Hypothalamus (tissue), 51 donors: ENCODE measurements at places on chromosomes 5 and 9.

DNA sequence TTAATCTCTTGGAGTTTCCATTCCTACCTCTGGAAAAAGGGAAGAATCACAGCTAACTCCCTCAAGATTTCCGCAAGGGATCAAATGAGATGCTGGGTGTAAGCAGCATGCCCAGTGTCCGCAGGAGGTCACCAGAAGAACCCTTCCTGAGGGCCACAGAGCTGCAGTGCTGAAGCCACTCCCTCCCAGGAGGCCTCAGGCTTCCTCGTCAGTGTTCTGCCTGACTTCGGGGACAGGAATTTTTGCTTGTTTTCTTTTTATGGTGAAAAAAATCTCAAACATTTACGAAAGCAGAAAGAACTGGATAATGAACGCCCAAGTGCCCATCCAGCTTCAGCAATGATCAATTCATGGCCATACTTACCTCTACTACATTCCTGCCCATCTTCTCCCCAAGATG lies 183.0 kb downstream of the CDK5RAP2 start:
- DNase-seq, result no peak

- no peak for DNase-seq
Measured at GRCh38 chr9:78839252-78839651, 542.3 kb downstream of the PSAT1 start.

GRCh38 chr5:125266106-125266505 lies 519.7 kb upstream of the ZNF608 start:
- no peak for DNase-seq

GRCh38 chr5:113480243-113480642 lies 8.0 kb downstream of the MCC start:
- no peak for DNase-seq

DNA sequence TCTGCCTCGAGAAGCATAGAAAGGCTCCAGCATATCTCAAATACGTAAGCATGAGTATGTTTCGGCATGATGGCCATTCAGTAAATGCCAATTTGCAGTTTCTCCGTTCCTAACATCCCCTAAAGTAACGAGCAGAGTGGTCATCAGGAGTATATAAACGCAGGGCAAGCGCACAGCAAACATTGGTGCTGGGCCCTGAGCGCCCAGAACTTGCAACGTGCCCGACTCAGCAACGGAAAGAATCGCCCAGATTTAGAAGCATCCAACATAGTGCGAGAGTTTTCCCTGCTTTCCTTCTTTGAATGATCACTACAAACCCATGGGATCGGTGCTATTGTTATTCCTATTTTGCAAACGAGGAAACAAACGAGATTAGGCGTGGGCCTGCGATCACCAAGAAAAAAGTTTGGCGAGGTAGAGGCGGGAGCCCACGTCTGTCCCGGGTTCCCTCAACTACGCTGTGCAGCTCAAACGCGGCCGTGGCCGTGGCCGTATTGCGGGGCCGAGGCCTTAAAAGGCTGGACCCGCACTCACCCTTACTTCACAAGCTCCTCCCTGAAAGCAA lies 505 bp downstream of the RPS14 start:
- DNase-seq, result no peak

GRCh38 chr5:171420431-171421241 lies 1.2 kb downstream of the FGF18 start:
- DNase-seq, result peak; percentile 57

GRCh38 chr5:56986626-56986947 lies 34.7 kb upstream of the MIER3 start:
- no peak for DNase-seq

- DNase-seq, result no peak
Measured at GRCh38 chr9:7879551-7880245, 80.1 kb upstream of the DMAC1 start.

DNA sequence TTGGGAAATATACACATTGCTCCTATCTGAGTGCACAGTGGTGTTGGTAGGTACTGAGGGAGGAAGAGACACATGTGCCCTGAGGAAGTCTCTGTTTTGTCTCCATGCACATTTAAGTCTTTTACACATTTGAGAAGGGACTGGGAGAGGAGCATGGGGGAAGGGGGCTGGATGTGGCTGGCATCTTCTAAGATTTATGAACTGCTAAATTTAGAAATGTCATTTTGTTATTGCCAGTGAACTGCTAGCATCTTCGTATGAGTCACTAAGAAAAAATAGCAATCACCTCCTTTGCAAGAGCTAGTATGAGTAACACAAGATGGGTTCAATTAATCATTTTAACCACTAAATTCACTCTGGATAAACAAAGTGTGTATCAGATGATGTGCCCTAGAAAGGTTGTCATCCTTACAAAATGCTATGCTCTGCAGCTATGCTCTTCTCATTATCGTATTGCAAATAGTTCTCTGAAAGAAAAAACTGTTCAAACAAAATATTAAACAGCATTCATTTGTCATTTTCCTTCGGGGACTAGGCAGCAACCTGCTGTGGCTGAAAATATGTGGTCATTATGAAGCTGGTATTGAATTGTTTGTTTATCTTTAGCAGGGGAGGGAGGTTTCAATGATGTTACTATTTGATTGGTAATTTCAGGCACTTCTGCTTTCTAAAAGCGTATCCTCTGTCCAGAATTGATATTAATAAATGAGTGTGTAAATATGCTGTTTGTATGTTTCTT lies 236.5 kb downstream of the DMRTA1 start:
- no peak for DNase-seq

DNA sequence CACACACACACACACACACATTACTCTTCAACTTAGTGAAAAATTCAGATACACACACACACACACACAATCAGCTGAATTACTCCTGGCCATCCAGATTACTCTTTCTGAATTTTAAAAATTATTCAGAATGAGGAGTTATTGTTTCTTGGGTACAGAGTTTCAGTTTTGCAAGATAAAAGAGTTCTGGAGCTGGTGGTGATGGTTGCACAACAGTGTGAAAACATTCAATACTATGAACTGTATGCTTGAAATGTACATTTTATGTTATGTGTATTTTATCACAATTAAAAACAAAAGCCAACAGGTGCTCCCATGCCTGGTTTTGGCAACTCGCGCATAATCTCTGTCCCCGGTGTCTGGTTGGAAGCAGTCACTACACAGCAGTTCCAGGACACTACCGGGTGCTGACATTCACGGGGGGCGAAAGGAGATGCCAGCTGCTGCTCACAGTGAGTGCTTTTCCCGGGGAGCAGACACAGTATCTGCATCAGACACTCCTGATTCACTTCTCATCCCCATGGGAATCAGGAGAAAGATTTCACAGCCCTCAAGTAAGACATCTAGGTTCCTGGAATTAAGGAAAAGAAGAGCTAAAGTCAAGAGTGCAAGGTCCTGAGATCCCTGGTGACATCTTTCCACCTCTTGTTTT lies 55.7 kb downstream of the LHFPL2 start:
- no peak for DNase-seq

DNA sequence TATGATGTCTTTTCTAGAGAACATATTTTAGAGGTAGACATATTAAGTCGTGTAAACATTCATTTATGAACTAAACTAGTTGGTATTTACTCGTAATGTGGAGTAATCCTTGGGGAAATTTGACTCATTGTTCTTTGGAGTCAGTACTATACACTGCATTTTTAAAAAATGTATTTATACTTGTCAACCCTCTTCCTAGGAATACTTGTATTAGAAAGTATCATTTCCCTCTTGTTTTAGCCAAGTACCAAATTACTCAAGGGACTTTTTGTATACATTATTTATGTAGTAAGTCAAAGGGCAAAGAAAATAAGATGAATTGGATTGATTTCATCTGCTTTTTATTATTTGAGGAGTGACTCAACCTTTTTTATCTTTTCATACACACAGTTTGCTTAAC lies 248.1 kb upstream of the IZUMO3 start:
- DNase-seq, result no peak

GRCh38 chr9:128145951-128146351 lies 3.3 kb upstream of the LCN2 start:
- no peak for DNase-seq

GRCh38 chr5:33903118-33903517 lies 11.3 kb upstream of the ADAMTS12 start:
- no peak for DNase-seq

GRCh38 chr5:168885324-168886120 lies 306.4 kb upstream of the PANK3 start:
- no peak for DNase-seq

DNA sequence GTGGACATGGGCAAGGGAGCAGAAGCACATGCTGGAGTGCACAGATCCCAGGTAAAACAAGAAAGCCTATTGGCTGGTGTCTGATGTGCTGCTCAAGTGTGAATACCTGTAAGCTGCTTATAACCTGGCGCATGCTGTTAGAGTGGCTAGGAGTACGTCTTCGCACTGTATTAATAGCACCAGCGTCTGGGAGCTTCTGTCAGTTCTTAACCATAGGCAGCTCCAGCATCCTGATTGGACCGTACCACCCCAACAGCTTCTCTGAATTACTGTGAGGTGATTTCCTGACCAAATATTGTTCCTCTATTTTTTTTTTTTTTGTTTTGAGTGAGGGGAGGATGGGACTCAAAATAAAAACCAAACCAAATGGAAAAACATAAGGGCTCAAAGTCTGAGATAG lies 987.6 kb downstream of the PTPRD start:
- DNase-seq, result no peak

GRCh38 chr9:22216730-22217172 lies 207.6 kb upstream of the CDKN2B start:
- no peak for DNase-seq

- no peak for DNase-seq
Measured at GRCh38 chr5:44807269-44807668, 1.5 kb upstream of the MRPS30 start.

GRCh38 chr5:139845846-139846681 lies 50.5 kb downstream of the PSD2 start:
- DNase-seq, result no peak

DNA sequence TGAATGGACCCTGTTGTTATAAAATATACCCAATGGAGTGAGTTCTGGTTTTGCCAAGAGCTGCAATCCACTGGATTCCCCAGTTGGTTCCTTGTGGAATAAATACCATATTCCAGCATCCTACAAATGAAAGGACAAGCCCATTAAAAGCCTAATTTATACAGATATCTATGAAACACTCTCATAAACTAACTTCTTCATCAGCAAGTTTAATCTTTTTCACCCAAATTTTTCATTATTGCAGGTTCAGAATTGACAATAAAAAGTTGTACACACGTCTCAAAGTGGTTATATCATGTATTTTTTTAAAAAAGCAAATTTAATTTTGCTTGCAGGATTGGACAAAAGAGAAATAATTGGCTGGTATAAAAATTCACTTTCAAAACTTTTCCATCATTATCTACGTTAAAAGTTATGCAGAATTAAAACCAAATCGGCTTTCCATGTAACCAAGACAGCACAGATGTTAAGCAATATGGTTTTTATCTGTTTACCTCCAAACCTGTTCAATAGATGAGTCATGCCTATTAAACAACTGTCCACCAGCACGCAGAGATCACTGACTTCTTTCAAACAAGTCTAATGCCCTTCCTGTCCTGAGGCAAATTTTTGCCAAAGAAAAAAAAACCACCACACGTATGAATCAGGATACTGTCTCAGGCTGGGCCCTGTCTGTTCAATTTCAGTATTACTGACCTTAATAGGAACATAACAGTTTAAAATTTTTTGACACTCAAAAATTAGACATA lies 42.5 kb downstream of the CEMIP2 start:
- no peak for DNase-seq

GRCh38 chr9:135088348-135088978 lies 995 bp downstream of the OLFM1 start:
- no peak for DNase-seq

- DNase-seq, result no peak
Measured at GRCh38 chr5:127867022-127867783, 164.0 kb downstream of the CCDC192 start.

- no peak for DNase-seq
Measured at GRCh38 chr9:97564291-97565175, 63.1 kb downstream of the TMOD1 start.

- DNase-seq, result no peak
Measured at GRCh38 chr5:150570333-150570732, 62.4 kb downstream of the NDST1 start.

DNA sequence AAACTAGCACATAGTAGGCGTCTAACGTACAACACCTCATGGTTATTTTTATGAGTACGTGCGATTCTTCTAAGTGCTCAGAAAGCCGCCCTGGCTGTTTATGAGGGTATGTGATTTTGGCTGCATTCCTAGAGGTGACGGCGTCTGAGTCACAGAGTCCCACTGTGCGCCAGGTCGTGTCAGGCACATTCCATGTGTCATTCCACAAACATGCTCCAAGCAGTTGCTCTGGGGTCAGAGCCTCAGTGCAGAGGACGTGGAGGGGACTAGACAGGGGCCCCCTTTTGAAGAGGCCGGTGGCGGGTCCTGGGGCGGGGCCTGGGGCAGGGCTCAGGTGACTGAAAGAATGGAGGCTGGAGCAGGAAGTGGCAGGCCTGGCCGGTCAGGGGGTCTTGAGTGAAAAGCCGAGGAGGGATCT lies 51.9 kb downstream of the NEK6 start:
- no peak for DNase-seq

GRCh38 chr9:94613003-94613402 lies 19.4 kb upstream of the FBP2 start:
- DNase-seq, result no peak

GRCh38 chr9:78131969-78132700 lies 100.5 kb upstream of the GNAQ start:
- DNase-seq, result no peak

DNA sequence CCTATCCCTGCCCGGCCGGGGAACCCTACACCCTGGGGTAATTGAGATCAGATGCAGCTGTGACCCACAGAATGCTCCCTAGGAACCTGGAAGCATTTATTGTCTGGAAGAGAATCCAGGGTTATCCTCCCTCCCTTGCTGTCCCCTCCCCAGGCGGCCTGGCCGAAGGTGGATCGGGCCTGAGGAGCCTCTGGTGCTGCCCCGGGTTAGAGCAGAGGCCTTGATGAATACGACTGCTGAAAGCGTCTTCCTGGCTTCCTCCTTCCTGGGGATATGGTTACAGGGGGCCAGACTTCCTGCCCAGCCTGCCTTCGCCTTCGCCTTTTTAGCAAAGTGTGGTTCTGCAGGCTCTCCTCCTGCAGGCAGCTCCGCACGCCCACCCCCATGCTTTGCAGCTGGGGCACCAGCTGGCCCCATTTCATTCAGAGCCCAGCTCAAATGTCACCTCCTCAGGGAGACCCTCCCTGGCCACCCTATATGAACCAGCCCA lies 22.5 kb upstream of the PTGS1 start:
- DNase-seq, result no peak

- no peak for DNase-seq
Measured at GRCh38 chr5:130111746-130112145, 207.5 kb downstream of the CHSY3 start.

- no peak for DNase-seq
Measured at GRCh38 chr9:107530679-107531078, 41.1 kb upstream of the KLF4 start.
